Stomach (tissue), 19 donors: ENCODE measurements at places on chromosomes 2 and 18.

- peak; percentile 26 for DNase-seq
These were observed 190.7 kb downstream of the DLGAP1 start for GRCh38 chr18:4264347-4264791.

DNA sequence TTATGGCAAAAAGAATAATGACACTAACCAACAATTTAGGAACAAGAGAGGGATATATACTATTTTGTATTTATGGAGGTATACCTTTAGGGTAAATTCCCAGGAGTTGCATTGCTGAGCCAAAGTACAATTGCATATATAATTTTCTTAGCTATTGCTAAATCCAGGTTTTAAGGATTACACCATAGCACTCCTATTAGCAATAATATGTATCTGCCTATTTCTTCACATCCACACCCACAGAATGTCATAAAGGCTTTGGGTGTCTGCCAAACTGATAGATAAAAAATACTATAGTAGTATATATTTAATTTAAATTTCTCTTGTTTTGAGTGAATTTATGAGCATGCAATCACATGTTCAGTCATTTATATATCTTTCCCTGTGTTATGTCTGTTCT lies 11.5 kb upstream of the SERPINB13 start:
- no peak for DNase-seq

DNA sequence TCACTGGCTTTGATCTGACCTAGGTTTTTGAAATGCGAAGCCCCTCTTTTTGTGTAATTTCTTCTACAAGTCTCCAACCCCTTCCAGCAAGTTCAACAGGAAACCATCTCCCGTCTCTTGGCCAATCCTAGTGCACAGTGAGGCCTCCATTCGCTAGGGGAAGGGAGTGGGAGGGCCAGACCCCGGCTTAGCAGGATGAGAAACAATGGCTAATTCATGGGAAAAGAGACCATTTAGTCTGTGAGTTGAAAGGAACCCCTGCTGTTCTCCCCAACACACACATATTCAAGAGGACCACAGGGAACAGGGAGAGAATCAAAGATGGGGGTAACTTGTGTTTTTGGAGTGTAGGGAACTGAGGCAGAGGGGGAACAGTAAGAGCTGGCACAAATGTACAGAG lies 83.0 kb downstream of the RTN4 start:
- DNase-seq: no peak

- DNase-seq: peak; percentile 11
These were observed 74.8 kb downstream of the EMX1 start for GRCh38 chr2:72991980-72992733.
